ENCODE measurements at places on chromosomes 11 and 22.

GRCh38 chr11:118641397-118642019 lies 34.1 kb downstream of the PHLDB1 start:
- DNase-seq: no peak

- no peak for DNase-seq
Observed at GRCh38 chr11:55732936-55733335, 40.3 kb upstream of the OR5D13 start.

- peak; percentile 90 for DNase-seq
Observed at GRCh38 chr11:96464700-96465307, 75.0 kb downstream of the JRKL start.

DNA sequence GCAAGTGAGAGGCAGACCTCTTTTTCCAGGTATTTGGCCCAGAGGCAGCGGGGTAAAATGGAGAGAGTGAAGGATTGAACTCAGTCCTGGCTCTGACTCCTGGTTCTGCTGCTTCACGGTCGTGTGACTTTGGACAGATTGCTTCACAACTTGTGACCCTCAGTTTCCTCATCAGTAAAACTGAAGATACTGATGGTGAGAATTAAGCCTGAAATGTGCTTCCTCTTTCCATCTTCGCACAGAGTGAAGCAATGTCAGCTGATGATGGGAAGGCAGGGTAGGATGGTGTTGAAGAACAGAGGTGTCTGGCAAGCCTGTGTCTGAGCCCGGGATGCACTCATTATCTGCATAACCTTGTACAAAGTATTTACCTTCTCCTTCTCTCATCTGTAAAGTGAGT lies 59.0 kb downstream of the UBASH3B start:
- no peak for DNase-seq

DNA sequence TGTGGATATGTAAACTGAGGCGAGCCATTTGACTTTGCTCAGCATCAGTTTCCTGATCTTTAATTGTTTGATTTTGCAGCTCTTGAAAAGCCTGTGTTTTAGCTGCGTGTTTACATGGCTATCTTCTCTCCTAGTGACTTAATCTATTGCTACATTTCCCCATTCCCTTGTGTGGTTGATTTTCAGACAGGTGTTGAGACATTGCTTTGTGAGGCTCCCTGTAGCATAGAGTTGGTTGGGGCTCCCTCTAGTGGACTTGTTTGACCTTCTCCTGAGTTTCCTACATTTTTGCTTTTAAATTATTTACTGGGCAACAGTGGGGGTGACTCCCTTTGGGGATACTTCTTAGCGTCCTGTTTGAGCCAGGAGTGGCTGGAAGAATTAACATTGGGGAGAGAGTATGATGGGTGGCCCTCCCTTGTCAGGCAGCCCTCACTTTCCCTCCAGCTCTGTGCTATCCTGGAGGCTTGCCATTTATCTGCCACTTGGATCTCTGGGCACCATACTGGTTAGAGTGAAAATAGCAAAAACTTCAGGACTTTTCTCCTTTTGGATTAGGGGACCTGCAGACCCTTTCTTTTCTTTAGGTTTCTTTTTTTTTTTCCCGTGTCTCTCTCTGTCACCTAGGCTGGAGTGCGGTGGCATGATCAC lies 9.2 kb upstream of the CBL start:
- peak; percentile 95 for DNase-seq

- no peak for DNase-seq
Observed at GRCh38 chr22:36933629-36934417, 20.4 kb downstream of the CSF2RB start.

GRCh38 chr22:49962012-49962750 lies 1.6 kb downstream of the PIM3 start:
- DNase-seq: peak; percentile 88

DNA sequence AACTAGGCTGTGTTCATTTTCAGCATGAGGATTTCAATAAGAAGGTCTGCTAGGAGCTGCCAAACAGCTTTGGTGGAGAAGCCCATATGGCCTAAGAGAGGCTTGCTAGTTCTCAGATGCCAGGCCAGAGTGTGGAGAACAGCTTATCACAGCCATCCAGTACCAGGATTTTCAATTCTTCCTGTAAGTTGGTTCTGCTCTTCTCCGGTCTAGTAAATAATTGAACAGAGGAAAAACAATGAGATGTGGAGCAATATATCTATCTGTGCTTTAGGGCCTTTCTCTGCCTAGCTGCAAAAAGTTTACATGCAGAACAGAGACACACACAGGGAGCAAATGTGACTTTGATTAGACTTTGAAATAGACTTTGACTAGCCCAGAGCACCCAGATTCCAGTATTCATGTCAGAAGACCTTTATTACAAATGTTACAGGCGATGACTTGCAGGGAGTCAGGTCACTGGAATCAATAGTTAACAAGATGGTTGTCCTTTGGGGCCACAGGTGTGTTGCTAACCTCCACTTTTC lies 19.8 kb upstream of the PPP2R1B start:
- DNase-seq: no peak

DNA sequence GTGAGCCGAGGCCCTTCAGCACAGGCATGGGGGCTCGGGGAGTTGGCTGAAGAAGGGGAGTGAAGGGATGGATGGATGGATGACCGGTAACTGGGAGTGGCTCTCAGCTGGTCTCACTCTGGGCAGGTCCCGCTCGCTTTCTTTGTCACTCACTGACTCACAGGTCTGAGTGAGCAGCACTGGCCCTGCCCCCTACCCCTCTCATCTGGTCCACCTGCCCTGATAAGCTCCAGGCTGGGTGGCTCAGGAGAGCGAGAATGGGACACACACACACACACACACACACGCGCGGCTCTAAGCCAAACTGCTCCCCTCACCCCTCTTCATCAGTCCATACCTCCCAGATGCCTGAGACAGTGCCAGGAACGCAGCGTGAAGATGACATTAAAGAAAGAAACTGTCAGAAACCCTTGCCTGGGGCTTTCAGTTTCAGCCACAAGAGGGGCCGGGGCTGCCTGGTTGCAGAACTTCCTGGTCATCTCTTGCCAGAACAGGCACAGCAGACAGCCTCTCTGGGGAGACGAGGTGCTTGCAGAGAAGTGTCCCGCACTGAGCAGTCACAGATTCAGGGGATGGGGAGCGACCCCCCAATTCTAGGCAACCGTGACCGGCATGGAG lies 16.5 kb upstream of the SHISAL1 start:
- peak; percentile 42 for DNase-seq

DNA sequence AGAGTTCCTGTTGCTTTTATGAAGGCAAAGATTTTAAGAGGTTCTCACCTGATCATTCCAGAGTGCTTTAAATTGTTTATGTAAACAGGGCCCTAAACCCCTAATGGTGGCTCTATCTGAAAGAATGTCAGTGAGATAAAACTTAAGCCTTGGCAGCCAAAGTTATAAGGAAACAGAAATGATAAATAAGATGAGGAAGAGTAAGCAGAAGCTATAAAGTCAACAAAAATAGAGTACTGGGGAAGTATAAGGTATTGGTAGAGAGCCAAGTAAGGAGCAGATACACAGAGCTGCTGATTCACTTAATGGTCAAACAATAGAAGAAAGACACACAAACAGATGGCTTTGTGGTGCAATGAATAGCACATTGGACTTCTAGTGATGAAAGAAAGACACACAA lies 37.9 kb downstream of the TMPRSS5 start:
- DNase-seq: no peak

DNA sequence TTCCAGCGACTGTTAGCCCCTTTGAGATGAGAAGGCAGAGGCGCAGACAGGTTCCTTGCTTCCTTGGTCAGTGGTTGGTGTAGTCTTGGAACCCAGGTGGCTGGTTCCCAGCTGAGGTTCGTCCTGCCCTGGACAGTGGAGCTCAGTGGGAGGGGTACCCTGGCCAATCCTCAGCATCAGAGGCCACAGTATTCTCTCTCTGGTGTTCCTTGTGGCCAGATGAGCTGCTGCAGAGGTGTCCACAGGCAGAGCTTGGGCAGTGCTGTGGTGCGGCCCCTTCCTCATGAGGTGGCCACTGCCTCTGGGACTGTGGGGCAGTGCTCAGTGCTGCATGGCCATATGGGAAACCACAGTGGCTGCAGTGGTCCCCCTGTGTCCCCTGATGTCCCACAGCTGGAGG lies 61.8 kb downstream of the CTTN start:
- DNase-seq: no peak

- DNase-seq: no peak
Observed at GRCh38 chr11:20489948-20490347, 102.4 kb downstream of the PRMT3 start.

GRCh38 chr11:67279589-67280340 lies 9.3 kb upstream of the ANKRD13D start:
- no peak for DNase-seq

GRCh38 chr11:31340903-31341572 lies 28.5 kb downstream of the DCDC1 start:
- DNase-seq: no peak

DNA sequence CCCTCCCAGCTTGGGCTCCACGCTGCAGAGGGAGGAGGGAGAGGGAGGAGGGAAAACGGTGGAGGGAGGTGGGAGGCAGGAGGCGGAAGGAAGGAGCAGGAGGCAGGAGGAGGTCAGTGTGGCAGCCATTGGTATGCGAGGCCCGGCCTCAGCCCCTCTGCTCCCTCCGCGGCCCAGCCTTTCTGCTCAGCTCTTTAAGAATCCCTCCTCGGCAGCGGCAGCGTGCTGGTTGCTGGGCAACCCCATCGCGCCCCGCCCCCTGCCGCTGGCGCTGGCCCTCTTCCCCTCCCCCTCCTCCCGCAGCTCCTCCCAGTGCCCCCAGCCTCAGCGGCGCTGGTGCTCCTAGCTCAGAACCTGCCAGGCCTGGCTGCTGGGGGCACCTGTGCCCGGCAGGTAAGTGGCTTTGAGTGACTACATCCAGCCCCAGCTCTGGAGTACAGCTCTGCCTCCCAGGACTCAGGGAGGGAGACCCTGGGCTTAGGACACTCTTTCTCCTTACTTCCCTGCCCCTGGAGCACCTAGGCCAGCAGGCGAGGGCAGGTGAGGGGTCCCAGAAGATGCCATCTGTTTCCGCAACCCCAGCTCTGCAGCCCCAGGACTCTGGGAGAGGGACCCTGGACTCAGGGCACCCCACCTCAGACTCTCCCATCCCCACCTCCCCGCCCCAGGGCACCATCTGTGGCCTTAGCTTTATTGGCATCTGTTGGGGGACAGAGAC lies 7.2 kb upstream of the FLRT1 start:
- peak; percentile 94 for DNase-seq

GRCh38 chr11:46895821-46896220 lies 22.5 kb downstream of the LRP4 start:
- no peak for DNase-seq

DNA sequence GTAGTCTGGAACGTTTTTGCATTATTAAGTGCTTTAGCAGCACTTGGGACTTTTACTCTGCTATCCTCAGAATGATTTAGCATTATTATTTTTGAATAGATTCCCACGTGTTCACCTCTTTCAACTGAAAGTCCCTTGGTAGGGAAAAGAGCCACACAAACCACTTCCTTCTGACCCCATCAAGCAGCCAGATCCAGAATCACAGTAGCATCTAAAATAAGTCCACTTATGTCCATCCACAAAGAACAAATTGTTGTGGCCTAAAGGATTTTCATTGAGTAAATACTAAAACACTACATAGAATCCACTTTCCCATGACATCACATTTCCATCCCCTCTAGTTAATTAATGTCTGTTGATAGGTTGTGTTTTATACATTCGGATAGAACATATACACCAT lies 381.7 kb downstream of the AASDHPPT start:
- no peak for DNase-seq

- DNase-seq: peak; percentile 85
Observed at GRCh38 chr22:46367707-46368191, 32.2 kb downstream of the TRMU start.

DNA sequence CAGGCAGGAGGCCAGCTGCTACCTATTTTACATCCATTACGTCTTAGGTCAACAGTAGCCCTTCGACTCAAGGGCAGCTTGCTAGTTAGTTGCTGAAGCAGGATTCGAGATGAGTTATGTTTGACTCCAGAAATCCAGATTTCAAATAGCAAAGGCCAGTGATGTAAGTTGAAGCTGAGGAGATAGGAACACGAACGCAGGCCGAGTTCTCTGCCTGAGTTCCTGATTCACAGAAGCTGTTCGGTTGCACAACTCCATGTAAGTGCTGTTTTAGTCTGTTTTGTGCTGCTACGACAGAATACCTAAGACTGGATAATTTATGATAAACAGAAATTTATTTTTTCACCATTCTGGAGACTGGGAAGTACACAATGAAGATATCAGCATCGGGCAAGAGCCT lies 111.2 kb downstream of the SLC1A2 start:
- no peak for DNase-seq

- DNase-seq: no peak
Observed at GRCh38 chr22:50228366-50228765, 16.5 kb downstream of the TUBGCP6 start.

GRCh38 chr11:64233913-64234586 lies at the start of gene VEGFB:
TSS of gene VEGFB (plus strand) at chr11:64234584. CDS start at chr11:64234834, 250 bp downstream.
- peak; percentile 68 for DNase-seq

GRCh38 chr22:46896166-46896565 lies 133.7 kb downstream of the TBC1D22A start:
- no peak for DNase-seq

DNA sequence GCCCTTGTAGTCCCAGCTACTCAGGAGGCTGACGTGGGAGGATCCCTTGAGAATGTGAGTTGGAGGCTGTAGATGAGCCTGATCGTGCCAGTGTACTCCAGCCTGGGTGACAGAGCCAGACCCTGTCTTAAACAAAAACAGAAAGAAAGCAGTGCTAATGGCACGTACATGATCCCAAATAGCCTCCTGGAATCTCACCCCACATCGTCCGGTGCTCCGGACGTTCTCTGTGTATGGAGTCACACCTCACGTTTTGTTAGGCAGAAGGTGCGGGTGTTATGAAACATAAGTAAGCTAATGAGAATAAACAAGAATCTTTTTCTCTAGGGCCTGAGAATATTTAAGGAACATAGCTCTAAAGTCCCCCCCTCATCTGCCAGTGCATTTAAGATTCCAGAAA lies 23.7 kb upstream of the MICAL3 start:
- no peak for DNase-seq

- no peak for DNase-seq
Observed at GRCh38 chr11:61370349-61371005, 8.3 kb downstream of the TMEM138 start.

- no peak for DNase-seq
Observed at GRCh38 chr11:113518716-113519495, 43.7 kb upstream of the DRD2 start.
